Right cardiac atrium (tissue), 5 donors: ENCODE measurements at places on chromosomes 13 and 19. TPM values are rescaled to one million over a fixed set of nuclear protein-coding genes. Genes with fewer than 3 reads are reported as not detected.

DNA sequence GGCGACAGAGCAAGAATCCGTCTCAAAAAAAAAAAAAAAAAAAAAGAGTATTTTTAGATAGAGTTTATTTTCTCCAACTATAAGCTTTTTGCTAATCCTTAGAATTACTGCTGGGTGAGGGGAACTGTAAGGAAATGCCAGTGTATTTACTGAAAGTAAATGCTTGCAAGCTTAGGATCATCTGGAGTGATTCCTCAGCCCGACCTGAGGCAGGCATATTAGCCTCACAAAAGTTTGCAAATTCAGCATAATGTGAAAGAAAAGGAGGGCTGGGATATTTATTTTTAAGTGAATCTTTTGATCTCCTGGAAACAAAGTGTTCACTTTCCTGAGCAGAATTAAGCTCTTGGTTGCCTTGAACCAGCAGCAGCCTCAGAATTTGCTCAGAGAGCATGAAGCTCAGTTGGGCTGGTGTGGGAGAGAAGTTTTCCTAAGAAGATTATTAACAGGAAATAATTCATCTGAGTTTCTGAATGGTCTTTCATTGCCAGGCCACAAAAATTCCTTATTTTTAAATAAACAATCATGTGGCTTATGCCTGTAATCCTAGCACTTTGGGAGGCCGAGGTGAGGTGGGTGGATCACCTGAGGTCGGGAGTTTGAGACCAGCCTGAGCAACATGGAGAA is 24.7 kb upstream of the SPATA13 start:
- DNase-seq: no peak

COX7A1 gene
- 1,566 TPM for polyA plus RNA-seq

GRCh38 chr13:48760626-48761025 is 106.9 kb downstream of the CYSLTR2 start:
- no peak for DNase-seq

DNA sequence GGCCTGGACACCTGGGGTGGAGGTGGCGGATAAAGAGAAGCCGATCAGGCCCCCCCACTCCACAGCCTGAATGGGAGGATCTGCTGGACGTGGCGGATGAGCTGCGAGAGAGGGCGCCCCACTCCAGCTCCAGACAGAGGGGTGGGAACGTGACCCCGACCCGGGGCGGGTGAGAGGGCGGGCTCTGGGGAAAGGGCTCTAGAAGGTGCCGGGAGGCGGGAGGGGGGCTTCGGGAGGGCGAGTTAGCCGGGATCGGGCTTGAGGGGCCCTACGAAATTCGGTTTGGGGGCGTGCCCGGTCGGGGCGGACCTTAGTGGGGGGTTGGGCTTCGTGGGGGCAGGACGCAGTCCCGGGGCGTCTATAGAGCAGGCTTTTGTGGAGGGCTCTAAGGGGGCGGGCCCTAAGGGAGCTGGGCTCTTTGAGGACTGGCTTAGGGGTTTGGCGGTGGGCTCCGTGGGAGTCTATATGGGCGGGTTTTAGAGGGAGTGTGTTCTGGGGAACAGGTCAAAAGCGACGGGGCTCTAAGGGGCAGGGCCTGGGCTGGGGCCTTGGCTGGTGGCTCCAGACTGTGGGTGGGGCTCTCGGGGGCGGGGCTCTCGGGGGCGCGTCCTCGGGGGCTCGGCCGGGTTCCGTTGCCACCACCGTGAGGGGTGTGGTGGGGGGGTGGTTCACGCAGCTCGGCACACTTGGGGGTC is 4.1 kb upstream of the NANOS3 start:
- peak; percentile 69 for DNase-seq

SYNGR4 gene
- polyA plus RNA-seq: not detected

DNA sequence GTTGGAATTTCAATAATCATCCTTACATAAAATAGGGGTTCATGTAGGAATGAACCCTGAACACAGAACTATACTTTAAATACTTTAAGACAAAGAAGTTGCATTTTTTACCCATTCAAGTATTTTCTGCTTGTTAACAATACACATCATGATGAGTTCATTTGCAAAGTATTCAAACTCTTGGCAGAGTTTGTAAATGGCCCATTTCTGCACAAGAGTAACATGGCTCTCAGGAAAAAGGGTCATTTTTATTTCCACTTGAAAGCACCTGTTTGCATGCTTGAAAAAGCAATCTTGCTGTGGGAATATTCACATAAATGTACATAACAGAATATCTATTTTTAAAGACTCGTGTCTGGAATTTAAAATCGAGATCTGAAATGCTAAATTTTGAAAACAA is 18.1 kb downstream of the ESD start:
- DNase-seq: no peak

GRCh38 chr13:24161010-24161775 is 673 bp downstream of the SPATA13 start:
- DNase-seq: peak; percentile 23

DNA sequence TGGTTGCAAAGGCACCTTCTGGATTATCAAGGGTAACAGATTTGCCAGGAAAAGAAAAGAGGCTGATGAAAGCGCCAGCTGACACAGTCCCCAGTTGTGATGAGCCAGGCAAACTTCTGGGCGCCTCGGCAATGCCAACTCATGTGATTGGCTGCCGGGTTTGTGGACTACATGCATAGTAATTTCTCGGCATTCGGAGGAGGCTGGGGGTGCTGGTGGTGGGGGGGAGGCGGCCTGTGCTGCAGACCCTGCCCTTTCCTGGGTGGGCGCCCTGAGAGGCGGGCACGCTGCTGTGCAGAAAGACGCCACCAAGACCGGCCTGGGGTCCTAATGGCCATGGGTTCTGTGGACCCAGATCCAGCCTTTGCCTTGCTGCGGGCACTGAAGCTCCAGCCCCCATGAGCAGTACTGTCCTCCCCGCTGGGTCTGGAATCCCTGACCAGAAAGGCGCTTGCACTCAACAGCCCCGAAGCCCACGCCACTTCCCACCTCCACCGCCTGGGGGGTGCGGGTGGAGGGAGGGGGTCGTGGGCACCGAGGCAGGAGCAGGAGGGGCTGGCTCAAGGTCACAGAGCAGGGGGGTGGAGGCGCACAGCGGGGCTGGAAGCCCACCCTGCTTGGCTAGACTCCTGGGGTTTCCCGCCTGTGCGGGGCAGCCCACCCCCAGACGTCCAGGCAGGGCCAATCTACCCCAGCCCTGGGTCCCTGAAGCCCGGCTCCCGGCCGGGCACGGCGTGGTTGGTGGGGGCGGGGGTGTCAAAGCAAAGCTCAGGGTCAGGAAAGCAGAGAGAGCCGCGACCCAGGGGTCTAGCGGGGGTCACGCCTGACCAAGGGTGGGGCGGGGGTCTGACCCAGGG is 1.0 kb downstream of the DIRAS1 start:
- DNase-seq: peak; percentile 72

DNA sequence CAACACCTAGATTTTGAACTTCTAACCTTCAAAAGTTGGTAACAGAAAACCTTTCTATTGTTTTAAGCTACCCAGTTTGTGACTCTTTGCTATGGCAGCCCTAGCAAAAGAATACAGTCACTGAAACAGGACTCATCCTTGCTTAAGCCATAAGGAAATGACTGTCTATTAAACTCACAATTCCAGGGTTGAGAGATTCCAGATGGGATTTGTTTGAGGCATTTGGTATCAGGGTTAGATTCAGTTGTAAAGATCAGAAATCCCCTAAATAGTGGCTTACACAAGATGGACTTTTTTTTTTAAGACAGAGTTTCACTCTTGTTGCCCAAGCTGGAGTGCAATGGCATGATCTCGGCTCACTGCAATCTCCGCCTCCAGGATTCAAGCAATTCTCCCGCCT is 41.1 kb upstream of the RGCC start:
- DNase-seq: no peak

DNA sequence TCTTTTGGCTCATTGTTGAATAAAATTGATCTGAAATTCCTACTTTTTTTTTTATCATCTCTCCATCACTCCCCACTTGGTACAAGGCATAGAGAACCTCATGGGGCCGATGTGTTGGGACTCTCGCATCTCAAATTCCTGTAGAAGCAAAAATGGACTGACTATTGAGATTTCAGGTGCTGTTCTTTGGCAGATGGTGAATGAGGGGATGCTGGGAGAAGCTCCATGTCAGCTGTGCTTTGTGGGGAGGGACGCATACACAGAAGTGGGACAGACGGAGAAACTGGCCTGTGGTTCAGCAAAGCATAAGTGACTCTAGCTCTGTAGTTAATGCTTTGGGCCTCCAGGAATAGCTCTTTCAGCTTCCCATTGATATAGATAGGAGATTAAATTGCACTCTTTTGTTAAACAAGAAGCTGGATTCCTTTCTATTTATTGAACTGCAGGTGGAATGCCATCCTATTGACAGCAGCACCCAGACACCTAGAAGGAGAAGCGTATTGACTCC is 194.5 kb upstream of the RNF113B start:
- no peak for DNase-seq

DNA sequence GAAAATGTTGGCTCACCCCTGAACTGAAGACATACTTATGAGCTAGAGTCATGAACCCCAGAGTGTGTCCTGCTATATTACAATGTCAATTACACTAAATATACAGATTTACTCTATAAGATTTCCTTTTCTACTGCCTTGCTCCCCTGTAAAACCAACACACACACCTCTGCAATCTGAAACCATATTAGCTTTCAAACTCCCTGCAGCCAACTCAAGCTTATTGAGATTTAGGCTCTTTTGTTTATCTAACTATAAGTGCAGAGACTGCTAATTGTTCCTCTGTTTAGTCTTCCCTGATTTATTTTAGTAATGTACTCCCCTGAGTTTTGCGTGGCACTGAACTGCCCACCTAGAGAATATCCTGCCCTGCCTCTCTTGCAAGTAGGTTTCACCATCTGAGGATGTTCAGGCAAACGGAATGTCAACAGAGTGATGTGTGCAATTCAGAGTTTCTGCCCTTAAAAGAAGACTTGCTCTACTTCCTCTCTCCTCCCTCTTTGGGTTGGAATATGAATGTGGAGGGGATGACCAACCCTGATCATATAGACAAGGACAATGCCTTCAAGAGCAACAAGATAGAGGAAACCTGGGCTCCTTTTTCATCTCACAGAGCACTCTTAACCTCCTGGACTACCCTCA is 22.3 kb downstream of the FAM216B start:
- no peak for DNase-seq

GRCh38 chr13:41007744-41008128 is 11.4 kb downstream of the ELF1 start:
- DNase-seq: no peak

DNA sequence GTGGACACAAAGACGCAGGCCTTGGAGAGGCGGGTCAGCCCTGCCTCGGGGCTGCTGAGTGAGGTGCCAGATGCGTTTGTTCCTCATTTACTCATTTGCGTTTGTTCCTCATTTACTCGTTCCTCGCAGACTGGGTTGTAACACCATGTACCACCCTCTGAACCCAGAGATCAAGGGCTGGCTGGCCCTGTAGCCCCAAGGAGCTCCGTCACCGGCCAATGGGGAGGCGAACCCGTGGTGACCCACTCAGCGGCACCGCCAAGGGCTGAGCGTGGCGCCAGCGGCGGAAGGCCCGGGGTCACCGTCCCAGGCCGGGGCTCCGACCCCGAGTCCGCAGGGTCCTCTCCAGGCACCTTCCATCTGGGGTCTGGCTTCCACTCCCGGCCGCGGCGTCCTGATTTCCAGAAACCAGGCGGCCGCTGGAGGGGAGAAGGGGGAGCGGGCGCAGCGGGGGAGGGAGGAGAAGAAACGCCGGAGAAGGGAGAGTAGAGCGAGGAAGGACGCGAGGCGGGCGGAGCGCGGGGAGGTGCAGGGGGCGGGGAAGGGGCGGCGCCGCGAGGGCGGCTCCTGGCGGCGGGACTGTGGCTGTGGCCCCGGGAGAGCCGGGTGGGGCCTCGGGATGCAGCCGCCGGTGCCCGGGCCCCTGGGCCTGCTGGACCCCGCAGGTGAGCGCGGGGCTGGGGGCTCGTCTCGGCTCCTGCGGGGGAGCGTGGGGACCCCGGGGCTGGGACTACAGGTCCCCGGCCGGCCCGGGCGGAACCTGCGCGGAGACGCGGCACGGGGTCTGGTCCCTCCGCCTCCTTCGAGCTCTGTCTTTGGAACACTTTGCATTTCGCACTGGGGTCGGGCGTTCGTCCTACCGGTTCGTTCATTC is at the start of gene TMEM255B:
TMEM255B (plus strand) TSS at position 576 of the 874 bp plus-strand sequence; CDS start at position 620, 44 bp downstream.
- peak; percentile 95 for DNase-seq

GRCh38 chr19:47045867-47046470 is 2.5 kb downstream of the TMEM160 start:
- DNase-seq: peak; percentile 51
